ENCODE measurements at places on chromosomes 12 and 14. TPM values are rescaled to one million over a fixed set of nuclear protein-coding genes. Genes with fewer than 3 reads are reported as not detected.

Gene ATL1
- total RNA-seq: 0.79 TPM

Gene ST8SIA1
- total RNA-seq: 0.13 TPM

Gene MYH6
- total RNA-seq: not detected

Gene C1S
- 6.3 TPM for total RNA-seq

Gene C3AR1
- total RNA-seq: not detected

Gene SERPINA9
- total RNA-seq: not detected

Data from bronchial epithelial cell (primary cell).